ENCODE measurements at places on chromosomes 12 and 14.

DNA sequence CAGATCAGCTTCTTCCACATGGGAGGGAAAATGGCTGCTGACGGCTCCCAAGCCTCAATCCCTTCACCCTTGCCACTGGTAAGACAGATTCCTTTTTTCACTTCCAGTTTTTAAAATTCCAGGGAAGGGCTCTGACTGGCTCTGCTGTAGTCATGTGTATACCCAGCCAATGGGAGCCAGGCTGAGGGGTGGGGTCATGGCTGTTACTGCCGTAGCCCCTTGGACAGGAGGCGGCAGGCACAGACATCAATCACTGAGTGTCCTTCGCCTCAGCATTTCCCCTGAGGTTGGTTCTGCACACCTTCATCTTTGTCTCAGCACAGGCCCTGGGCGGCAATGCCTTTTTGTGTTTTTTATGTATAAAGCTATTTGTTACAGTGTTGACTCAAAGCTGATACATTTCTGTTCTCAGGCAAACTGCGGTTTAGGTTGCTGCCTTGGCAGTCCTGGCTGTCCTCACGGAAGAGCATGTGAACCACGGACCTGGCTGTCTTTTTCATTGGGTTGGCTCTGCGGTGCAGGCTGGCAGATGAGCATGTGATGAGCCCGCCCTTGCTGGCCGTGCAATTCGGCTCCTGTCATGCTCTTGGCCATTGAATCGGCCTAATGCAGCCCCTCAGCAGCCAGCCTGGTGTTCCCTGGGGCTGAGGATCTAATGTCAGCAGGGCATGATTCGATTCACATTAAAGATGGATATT, 74.3 kb downstream of the PPM1A start:
- no peak for DNase-seq

- peak; percentile 26 for DNase-seq
Observed at GRCh38 chr12:1592444-1593173, 1.8 kb downstream of the FBXL14 start.

DNA sequence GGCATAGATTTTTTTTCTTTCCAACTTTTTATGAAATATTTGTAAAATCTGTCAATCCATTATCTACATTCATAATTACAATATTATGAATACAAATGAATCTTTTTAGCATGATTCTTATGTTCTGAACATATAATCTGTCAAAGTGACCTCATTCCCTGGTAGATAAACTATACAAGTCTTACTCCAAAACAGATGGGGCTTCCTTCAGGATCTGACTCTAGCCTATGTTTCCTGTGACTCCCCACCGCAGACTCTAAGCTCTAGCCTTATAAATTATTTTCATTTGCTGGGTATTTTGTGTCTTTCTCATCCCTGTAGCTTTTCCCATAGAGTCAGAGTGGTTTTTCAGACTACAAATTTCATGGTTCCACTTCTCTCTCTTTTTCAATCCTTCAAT, 202.1 kb upstream of the KITLG start:
- no peak for DNase-seq

DNA sequence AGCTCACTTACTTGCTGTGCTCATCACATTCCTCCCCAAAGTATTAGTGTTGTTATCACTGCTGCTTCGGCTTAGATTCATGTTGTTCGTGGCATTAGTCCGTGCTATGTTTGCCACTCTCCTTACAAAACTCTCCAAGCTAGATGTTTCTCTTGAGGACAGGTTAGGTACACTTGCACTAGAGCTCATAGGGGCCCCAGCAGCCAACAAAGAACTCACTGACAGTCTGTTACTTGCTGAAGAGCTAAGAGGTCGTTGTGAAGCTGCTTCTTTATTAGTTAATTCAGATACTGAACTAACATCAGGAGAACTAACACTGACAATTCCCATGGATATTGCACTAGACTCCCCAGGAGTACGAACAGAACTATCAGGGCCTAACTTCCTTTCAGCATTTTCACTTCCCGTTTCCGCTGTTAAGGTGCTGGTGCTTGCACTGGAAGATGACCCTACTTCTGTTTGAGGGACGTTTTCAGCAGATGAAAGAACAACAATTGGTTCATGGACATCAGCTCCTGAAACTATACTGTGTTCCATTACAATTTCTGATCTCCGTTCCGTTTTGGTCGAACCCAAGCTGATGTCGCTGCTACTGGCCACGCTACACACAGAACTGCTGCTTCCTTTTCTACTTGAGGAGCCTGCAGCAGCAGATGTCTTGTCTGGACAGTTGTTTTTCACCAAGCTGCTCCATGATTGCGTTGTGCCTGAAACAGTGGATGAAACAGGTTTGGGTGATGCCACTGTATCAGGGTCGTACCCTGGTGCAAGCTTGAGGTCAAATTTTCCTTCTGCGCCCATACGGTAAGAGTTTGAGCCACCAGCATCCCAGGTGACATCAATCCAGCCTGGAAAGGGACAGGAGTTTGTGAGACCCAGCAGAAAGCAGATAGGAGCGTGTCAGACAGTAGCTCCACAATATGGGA, 78.7 kb downstream of the HECTD1 start:
- DNase-seq = no peak

GRCh38 chr14:65506801-65507200, 94.3 kb downstream of the FUT8 start:
- no peak for DNase-seq
